CD4-positive, alpha-beta memory T cell (primary cell): ENCODE measurements at places on chromosomes 2 and 18.

DNA sequence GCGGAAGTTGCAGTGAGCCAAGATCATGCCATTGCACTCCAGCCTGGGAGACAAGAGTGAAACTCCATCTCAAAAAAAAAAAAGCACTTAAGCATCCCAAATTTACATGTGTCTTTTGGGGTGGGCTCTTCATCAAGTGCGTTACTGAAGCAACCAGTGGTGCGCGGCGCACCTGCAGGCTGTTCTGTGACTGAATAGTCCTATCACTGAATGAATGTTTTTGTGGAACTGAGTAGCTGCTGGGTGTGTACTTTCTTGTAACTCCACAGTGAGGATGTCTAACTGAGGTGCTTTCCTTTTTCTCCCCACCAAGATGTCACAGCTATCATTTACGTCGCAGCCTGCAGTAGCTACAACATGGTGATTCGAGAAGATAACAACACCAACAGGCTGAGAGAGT is 17.0 kb downstream of the CHMP1B start:
- no peak for DNase-seq

DNA sequence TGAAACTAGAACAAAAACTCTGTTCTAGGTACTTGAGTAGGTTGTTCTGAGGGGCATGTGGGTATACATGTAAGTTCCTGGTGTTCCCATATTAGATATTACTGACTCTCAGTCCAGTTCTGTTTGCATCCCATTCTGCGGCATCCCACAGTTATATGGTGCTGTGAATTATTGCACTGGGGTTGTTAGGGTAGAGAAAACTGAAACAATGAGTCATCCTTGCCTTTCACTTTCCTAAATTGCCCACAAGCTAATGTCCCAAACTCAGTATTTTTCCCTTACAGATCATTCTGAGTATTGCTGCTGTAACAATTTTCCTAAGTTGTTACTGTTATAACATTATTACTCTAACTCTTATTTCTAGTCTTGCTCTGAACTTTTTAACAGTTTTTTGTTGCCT is 3.0 kb downstream of the WDR75 start:
- no peak for DNase-seq

GRCh38 chr2:230043025-230043424 is 25.7 kb downstream of the SLC16A14 start:
- DNase-seq = no peak

GRCh38 chr2:12107939-12108338 is 361.5 kb downstream of the LPIN1 start:
- no peak for DNase-seq
